Stomach (tissue), 19 donors: ENCODE measurements at places on chromosomes 2 and 18. TPM values are rescaled to one million over a fixed set of nuclear protein-coding genes. Genes with fewer than 3 reads are reported as not detected.

DNA sequence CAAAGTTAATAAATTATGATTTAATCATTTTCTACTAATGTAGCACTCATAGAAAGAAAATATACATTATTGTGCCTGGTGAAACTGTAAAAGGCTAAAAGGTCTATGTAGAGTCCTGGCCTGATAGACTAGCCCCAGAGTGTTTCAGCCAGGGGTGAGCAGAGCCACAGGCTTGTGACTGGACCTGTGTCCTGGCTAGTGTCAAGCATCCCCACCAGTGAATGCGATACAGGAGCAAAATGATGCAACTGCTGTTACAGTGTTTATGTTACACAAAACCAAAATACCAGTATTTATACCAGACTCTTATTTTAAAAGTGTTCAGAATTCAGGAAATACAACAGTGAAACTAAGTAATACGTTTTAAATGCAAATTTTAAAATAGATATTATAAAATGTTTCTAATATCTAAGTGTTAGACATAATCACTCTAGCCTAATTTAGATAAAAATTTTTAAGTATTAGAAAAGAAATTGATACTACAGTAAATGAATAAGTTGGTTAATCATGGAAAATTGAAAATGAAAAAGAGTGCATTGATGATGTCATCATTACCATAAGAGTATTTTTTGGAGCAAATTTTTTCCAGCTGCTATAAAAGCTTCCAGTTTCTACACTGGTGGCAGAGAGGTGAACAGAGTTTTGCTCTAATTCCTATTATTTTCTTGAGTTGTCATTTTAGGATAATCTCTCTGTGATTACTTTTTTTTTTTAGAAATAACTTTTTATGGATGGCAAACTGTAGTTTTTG lies 6.2 kb upstream of the TSPYL6 start:
- no peak overlapping the region for H3K4me3 ChIP-seq
- no peaks in the 10 kb centered on the region for H3K27me3 ChIP-seq
- no peaks in the 10 kb centered on the region for H3K36me3 ChIP-seq
- no peak for DNase-seq

- no peak for DNase-seq
- H3K27ac ChIP-seq: no peak overlapping the region
- peaks cover 24% of the 10 kb centered on the region for H3K27me3 ChIP-seq
- H3K4me3 ChIP-seq: no peak overlapping the region
- peaks cover 15% of the 10 kb centered on the region for H3K4me1 ChIP-seq
Measured at GRCh38 chr2:241849616-241850543, 8.8 kb downstream of the PDCD1 start.

DNA sequence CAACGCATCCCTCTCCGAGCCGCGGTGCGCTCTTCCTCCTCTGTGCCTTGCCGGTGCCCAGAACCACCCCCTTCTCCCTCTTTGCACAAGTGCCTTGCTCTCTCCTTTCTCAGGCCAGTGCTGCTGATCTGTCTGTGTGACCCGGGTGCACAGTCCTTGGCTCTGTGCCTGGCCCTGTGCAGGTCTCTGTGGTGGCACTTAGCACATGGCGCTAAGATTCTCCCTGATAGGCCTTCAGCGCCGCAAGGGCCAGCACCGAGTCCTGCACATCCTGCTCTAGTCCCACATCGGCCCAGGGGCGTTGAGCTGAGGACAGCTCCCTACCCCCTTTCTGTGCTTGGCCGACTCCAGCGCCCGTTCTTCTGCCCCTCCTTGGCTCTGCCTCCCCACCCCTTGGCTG lies 136.1 kb downstream of the NEDD4L start:
- H3K27ac ChIP-seq: no peak overlapping the region
- peak; percentile 67 for DNase-seq
- no peaks in the 10 kb centered on the region for H3K36me3 ChIP-seq

LDAH gene
- 4.1 TPM for total RNA-seq

DNA sequence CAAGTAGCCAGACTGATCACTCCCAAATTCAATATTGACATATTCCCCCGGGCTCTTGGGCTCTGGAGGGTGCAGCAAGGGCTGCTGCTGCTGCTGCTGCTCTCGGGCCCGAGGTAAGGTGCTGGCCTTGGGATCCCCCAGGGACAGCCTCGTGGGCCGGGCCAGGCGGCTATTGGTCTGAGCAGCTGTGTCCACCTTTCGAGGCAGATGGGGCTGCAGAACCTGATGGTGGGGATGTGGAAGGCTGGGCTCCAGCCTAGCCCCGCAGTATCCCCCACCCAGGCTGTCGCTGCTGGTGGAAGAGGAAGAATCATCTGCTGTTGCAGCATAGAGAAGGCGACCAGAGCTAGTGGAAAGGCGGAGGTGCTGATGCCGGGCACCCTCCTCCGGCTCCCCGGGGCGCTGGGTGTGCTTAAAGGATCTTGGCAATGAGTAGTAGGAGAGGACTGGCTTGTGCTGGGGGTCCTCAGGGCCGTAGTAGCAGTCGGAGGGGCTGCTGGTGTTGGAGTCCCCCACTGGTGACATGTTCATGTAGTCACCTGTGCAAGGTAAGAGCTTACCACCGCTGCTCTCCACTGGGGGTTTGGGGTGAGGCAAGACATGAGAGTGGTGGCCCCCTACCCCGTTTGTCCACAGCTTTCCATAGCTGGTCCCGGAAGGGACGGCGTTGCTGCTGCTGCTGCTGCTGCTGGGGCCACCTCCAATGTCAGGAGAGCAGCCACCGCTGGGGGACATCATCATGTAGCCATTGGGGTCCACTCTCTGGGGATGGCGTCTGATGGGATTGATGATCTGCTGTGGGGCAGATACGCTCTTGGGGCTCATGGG lies 3.4 kb downstream of the IRS1 start:
- peaks cover 60% of the 10 kb centered on the region for H3K4me1 ChIP-seq
- H3K4me3 ChIP-seq: peak overlapping the region; percentile 85
- no peaks in the 10 kb centered on the region for H3K36me3 ChIP-seq
- peaks cover 32% of the 10 kb centered on the region for H3K27me3 ChIP-seq
- H3K27ac ChIP-seq: peak overlapping the region; percentile 96

GRCh38 chr2:143935482-143935752 lies 584.5 kb downstream of the ZEB2 start:
- DNase-seq: no peak
- no peaks in the 10 kb centered on the region for H3K36me3 ChIP-seq
- peaks cover 43% of the 10 kb centered on the region for H3K4me1 ChIP-seq
- no peak overlapping the region for H3K27ac ChIP-seq
- H3K4me3 ChIP-seq: no peak overlapping the region

GRCh38 chr2:103153580-103154284 lies 391.9 kb downstream of the TMEM182 start:
- no peaks in the 10 kb centered on the region for H3K4me1 ChIP-seq
- peak; percentile 55 for DNase-seq
- no peak overlapping the region for H3K27ac ChIP-seq
- no peaks in the 10 kb centered on the region for H3K27me3 ChIP-seq
- H3K4me3 ChIP-seq: no peak overlapping the region

- H3K4me3 ChIP-seq: no peak overlapping the region
- no peaks in the 10 kb centered on the region for H3K27me3 ChIP-seq
- peaks cover 47% of the 10 kb centered on the region for H3K4me1 ChIP-seq
- peak overlapping the region; percentile 30 for H3K27ac ChIP-seq
- no peaks in the 10 kb centered on the region for H3K36me3 ChIP-seq
Measured at GRCh38 chr2:85796341-85797262, 42.8 kb downstream of the ATOH8 start.
